Vagina (tissue), 2 donors: ENCODE measurements at places on chromosomes 6 and 20.
A peak's percentile ranks its signal among the peaks of the same experiment; 100 is the strongest.

DNA sequence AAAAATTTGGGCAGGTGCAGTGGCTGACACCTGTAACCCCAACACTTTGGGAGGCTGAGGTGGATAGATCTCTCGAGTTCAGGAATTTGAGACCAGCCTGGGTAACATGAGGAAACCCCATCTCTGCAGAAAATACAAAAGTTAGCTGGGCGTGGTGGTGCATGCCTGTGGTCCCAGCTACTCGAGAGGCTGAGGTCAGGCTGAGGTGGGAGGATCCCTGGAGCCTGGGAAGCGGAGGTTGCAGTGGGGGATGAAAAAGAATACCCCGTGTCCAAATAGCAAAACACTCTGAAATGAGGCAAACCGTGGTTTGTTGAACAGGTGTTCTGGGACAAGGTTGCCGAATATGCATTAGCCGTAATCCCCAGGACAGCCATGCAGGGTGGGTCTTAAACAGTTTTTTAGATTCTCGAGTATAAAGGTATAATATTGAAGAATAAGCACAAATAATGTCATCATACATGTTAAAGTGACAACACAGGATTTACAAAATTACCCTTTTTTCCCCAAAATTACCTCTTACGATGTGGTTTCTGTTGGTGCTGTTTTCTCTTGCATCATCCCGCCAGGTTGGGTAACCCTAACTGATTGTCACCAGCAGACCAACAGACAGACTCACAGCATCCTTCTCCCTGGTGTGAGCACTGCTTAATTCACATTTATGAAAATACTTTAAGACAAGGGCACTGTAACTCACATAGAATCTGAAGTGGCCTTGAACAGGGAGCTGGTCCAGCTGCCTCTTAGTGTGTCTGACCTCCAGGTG lies 9.1 kb downstream of the DNAJC5 start:
- DNase-seq = no peak

DNA sequence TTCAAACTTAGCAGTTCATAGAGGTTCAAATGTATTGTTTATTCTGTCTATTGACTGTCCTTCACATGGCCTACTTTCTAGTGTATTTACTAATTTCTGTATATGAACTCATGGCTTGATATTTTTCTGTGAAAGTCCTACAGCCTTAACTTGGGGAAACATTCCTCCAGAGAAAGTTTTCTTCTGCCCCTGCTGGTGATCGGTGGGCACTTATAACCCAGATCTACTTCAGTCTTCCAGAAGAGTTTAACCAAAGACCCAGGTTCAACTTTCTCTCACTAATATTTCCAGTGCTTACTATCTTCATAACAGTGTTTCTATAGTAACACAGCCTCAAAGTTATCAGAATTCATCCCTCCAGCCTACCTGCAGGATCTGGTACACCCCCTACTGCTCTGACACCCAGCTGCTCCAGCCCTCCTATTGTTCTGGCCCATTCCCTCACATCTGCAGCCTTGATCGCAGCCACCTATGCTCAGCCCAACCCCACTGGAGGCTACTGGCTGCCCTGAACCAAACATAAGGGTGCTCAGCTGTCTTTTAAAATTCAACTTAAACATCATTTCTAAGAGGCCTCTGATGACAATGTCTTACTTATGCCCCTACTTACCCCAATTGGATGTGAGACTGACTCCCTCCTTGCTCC lies 72.3 kb downstream of the TBX18 start:
- DNase-seq = no peak

- no peak for DNase-seq
Observed at GRCh38 chr6:126069449-126069848, 83.1 kb downstream of the TRMT11 start.

DNA sequence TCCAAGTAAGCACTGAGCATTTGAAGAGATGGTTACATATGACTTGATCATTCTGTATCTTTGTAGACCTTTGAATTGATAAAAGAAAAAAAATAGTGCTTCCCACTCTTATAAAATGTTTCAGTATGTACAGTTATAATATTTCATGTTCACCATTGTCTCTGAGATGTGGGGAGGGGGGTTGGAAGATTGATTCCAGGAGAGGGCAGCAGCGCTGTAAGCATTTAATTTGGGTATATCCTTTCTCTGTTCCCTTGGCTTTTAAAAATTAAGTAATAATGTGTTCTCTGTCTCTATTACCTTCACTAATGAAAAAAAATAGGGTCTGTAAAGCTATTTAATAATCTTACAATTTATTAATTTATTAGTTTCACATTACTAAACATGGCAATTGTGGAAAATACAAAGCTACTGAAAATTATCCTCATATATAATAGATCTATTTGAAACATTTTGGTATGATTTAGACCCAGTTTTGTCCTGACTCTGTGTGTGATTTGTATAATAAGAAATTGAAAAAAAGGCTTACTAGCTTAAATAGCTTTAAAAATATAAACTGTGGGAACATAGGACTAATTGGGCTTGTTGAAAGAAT lies 341.2 kb downstream of the CDKAL1 start:
- DNase-seq = no peak

GRCh38 chr6:9086331-9086730 lies 651.0 kb upstream of the SLC35B3 start:
- DNase-seq = no peak

DNA sequence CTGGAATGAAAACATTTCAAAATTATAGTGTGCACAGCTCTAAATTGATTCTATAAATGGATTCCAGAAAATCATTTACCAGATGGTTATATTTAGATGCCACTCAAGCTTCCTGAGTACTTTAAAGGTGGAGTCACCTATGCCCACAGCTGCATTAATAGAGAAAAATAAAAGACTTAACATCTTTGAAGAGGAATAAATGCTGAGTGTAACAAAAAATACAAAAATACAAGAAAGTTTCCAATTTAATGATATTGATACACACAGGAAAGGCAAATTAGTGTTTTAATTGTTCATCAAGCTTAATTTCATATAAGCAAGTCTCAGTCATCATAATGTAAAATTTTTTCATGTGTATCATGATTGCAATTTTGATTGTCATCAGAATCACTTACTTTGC lies 89.5 kb upstream of the MANEA start:
- no peak for DNase-seq

GRCh38 chr6:106159531-106159940 lies 73.4 kb downstream of the PRDM1 start:
- DNase-seq = no peak

GRCh38 chr20:40932436-40932835 lies 96.2 kb upstream of the TOP1 start:
- no peak for DNase-seq

GRCh38 chr6:47574789-47575188 lies 97.2 kb downstream of the CD2AP start:
- DNase-seq = no peak

GRCh38 chr20:50743087-50743486 lies 11.7 kb downstream of the PARD6B start:
- peak; percentile 10 for DNase-seq

DNA sequence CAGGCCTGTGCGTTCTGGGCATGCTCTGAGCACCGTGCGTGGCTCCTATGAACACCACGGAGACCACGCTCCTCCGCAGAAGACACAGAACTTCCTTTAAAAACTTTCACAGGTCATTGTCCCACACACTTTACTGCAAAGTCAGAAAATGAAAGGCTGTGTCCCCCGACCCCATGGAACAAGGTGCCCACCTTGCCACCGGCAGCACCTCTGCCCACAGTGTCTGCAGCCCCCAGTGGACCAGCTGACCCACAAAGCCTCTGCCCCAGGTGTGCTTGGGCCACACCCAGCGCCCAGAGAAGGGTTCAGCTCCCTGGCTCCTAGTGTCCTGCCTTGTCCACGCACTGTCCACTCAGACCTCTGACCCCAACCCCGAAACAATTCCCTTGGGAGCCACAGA lies 8.7 kb downstream of the TAF4 start:
- DNase-seq = no peak

DNA sequence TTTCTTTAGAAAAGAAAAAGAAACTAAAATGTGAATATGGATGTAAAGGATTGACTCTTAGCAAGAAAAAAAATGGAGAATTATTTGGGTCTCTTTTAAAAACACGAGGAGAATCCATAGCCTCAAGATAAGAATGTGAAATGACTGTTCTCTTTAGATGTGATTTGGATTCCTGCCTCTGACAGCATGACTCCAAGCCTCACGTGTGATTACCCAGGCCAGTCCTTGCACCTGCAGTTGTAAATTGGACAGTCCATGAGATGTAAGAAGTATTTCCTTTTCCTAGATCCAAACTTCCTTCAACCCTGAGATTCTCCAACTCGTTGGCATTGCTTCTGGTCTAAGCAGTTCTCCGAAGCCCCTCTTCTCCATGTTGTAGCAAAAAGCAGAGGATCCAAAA lies 31.9 kb downstream of the SLC2A12 start:
- no peak for DNase-seq

DNA sequence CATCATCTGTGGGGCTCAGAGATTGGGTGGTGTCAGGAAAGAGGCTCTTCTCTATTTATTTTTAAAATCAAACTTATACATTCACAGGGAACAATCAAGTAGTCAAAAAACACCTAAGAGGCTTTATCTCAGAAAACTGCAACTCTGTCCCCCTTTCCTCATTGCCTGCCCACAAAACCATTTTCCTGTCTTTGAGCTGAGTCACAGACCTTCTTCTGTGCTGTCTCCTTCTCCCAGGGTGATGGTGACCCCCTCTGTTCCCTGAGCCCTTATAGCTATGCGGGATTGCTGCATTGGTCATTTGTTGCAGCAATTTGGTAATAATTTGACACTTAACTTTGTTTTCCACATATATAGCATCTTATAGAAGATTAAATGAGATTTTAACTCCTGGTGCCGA lies 195.2 kb upstream of the PROKR2 start:
- no peak for DNase-seq

GRCh38 chr6:109507490-109508072 lies 24.6 kb upstream of the ZBTB24 start:
- no peak for DNase-seq

- DNase-seq = no peak
Observed at GRCh38 chr6:45075246-45075645, 252.9 kb upstream of the RUNX2 start.

DNA sequence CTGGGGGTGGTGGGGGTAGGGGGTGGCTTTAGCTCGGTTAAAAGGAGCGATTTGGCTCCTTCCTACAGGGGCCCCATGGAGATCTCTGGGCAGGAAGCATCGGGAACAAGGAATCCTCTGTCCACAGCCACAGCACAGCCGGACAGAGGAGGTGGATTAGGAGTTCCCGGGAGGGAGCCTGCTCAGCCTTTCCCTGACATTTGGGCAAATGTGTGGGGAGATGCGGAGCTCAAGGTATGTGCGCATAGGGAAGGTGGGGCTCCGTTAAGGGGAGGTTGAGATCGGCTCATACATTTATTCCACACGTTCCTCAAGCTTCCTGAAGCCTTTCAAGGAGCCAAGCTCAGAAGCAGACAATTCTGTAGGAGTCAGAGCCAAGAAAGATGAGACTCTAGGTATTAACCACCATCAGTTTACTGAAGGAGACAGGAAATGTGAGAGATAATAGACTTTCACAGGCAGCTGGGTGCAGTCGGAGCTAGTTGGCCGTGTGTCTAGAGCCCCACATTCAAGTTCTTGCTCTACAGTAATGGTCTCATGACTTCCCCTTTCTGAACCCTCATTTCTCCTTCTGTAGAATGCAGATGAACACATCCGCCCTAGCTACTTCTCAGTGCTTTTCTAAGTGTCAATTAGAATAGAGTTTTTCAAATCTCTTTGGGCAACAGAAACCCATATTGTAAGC lies 40.8 kb upstream of the EPB41L1 start:
- DNase-seq = no peak

- no peak for DNase-seq
Observed at GRCh38 chr20:48686238-48687116, 141.3 kb downstream of the PREX1 start.

DNA sequence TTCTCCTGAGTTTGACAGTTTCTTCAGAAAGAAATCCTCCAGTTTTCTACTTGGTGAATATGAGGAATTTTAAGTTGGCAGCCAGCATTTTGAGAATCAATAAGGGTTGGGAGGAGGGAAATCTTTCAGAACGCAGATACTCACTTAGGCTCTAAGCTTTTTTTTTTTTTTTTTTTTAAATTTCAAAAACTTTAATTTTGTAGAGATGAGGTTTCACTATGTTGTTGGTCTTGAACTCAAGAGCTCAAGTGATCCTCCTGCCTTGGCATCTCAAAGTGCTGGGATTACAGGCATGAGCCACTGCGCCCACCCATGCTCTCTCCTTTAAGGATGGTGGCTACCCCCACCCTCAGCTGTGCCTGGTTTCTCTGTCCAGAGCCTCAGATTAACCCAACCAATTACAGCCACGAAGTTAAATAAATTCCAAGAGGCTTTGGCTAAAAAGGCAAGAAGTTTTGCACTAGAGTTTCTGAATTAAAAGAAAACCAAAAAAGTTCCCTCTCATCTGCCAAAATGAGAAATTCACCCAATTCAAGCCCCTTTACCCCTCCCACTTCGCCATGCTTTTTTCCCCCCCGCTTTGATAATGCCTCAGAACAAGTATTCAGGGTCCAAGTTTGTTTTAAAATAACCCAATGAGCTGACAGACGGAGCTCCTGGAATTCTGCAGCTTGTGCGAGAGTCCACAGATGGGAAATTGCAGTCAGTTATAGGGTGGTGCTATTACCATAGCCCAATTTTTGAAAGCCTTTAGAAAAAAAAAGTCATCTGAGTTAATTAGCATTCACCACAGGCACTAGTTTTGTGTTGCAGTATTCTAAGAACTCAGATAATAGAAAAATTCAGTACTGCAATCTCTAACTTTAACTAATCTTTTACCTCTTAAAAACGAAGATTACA lies 94.3 kb upstream of the BEND3 start:
- DNase-seq = no peak

GRCh38 chr6:163897030-163897429 lies 482.5 kb downstream of the QKI start:
- no peak for DNase-seq

DNA sequence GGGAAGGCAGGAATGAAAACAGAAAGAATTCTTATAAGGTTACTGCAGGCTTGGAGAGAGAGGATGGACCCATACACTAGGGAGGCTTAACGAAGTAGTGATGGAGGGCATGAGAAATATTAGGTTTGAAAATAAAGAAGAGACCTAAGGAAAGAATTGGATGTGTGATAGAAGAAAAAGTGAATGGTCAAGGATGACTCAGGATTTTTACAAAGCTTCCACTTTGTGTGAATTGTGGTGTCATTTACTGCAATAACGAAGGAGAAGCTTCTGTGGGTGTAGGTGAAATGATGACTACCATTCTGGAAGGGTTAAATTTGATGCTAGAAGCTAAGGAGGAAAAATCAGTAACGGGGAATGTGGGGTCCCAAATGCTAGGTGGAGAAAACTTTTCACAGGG lies 191.2 kb downstream of the UTRN start:
- no peak for DNase-seq

DNA sequence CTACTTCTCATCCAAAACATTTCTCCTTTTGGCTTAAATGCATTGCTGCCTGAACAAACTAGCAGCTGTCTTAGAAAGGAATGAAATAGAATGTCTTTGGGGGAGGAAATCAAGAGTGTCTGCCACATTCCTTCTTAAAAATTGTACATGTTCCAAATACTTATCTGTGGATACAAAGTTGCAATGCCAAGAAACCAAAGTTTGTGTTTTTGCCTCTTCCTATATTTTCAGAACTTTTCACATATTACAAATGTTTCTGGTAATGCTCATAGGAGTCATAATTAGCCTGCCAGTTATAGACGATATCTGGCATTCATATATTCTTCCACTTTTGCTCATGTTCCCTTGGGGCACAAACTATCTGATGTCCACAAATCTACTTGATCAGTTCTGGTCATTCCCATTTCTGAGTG lies 165.5 kb upstream of the BMP5 start:
- no peak for DNase-seq

GRCh38 chr6:104705916-104706442 lies 153.7 kb downstream of the HACE1 start:
- DNase-seq = no peak

- DNase-seq = no peak
Observed at GRCh38 chr20:16072220-16072619, 501.0 kb downstream of the KIF16B start.

GRCh38 chr20:32972181-32973076 lies 31.8 kb downstream of the SUN5 start:
- no peak for DNase-seq
